ENCODE measurements at places on chromosomes 2 and 18. TPM values are rescaled to one million over a fixed set of nuclear protein-coding genes. Genes with fewer than 3 reads are reported as not detected.

The IL36RN gene
- total RNA-seq = 1.0 TPM

The SCYGR4 gene
- not detected for total RNA-seq

The SUMO1 gene
- total RNA-seq = 100 TPM

The SLC35F5 gene
- total RNA-seq = 41.6 TPM

The NR4A2 gene
- total RNA-seq = 2.3 TPM

The FBXO36 gene
- total RNA-seq = 3.6 TPM

The HTR2B gene
- not detected for total RNA-seq

The WNT10A gene
- total RNA-seq = 1.2 TPM

The MIB1 gene
- 40.3 TPM for total RNA-seq

The FSHR gene
- not detected for total RNA-seq

The BCL11A gene
- total RNA-seq = not detected

The SERPINB4 gene
- total RNA-seq = not detected

The IL37 gene
- 1.7 TPM for total RNA-seq

The LCT gene
- total RNA-seq = not detected

The PID1 gene
- not detected for total RNA-seq

The C2orf92 gene
- total RNA-seq = 11.2 TPM

The L3MBTL4 gene
- total RNA-seq = not detected

The RGPD3 gene
- total RNA-seq = not detected
